ENCODE measurements at places on chromosomes 4 and X.
A peak's percentile ranks its signal among the peaks of the same experiment; 100 is the strongest.

GRCh38 chr4:185853841-185854240 lies 41.8 kb upstream of the SORBS2 start:
- no peak for DNase-seq

- no peak for DNase-seq
Measured at GRCh38 chr4:160318567-160319220, 1215.8 kb downstream of the RAPGEF2 start.

GRCh38 chrX:1181170-1181569 lies 31.3 kb downstream of the CRLF2 start:
- no peak for DNase-seq

DNA sequence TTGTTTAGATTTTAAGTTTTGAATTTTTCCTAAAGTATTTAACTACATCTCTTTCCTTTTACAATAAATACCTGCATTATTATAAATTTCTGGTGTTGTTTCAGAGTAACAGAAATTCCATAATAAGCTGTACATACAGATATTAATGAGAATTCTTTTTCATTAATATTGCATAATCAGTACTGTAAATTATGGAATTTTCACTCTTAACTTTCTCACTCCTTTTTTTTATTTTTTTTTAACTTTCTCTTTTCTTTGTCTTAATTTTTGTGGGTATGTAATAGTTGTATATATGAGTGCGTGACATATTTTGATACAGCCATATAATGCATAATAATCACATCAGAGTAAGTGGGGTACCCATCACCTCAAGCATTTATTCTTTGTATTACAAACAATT lies 110.5 kb downstream of the KLHL8 start:
- DNase-seq: no peak

- no peak for DNase-seq
Measured at GRCh38 chrX:152878976-152879755, 18.7 kb upstream of the ZNF185 start.

- no peak for DNase-seq
Measured at GRCh38 chr4:108453366-108453765, 167.0 kb upstream of the RPL34 start.

DNA sequence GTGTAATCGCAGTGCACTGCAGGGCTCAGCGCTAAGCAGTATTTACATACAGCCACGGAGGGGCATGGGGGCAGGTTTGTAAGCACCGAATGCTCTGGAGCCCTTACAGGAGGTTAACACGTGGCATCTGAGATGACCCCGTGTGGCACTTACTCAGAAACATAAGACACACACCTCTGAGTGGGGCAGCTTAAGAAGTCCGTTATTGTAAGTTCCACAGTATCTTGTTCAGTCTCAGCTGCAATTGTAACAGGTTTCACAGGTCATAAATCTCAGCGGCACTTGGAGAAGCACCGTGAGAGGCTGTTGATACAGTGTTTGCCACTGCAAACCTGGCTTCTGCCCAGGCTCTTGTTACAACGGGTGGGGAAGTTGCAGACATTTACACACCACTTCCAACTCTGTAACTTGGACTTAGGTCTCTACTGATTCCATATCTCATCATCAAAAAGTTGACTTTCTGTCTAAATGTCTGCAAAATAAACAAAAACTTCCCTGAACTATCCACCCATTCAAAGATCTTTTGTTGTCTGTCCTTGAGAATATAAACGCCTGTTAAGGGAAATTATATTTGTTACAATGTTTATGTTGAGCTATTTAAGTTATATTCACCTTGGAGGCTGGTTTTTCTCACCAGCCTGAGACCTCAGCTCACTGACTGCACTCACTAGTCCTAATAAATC lies 10.3 kb downstream of the CPLX1 start:
- DNase-seq: no peak

DNA sequence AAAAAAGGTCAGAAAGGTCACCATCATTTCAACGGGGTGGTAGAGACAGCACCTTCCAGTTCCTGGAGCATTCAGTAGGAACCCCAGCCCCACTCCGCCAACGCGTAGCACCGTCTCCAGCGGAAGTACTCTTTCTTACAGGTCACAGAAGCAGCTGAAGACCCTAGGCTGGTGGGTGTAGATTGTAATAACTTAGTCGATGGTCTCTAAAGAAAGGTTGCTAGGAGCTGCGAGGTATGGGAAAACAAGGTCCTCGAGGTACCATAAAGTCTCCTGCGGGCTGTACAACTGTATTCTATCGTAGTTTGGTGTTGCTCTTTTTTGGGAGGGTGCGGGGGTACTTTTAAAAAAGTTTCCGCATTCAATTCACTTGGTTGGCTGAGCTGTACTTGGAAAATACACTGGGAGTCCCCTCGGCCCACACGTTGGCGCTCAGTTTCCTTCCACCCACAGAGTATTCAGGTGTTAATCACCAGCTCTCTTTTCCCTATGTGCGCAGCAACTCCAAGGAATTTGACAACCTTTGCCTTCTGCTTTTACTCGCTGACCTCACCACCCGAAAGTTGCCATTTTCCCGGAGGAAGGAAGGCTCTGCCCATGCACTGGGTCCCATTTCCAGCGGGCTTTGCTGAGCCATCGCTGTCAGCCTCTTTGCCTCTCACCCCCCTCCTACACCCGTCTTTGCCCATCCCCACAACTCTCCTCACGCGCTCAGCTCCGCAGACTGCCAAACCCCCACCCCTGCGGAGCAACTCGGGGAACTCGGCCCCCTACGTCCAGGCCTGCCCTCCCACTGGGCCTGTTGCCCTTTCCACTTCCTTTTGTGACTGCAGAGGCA lies 4.8 kb upstream of the SOX3 start:
- no peak for DNase-seq

DNA sequence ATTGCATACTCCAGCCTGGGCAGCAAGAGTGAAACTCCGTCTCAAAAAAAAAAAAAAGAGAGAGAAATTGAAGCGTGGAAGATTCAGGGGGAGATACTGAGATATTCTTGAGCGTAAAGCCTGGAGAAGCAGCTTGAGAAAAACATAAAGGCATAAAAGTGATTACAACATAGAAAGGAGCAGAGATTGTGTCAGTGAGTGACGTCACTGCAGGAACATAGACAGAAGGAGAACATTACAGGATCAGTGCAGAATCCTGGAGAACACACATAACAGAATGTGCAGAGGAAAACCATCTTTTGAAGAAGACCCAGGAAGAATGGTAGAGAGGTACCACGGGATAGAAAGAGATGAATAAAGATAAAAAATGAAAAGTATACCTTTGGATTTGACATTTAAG lies 147.0 kb downstream of the APBB2 start:
- DNase-seq: no peak

DNA sequence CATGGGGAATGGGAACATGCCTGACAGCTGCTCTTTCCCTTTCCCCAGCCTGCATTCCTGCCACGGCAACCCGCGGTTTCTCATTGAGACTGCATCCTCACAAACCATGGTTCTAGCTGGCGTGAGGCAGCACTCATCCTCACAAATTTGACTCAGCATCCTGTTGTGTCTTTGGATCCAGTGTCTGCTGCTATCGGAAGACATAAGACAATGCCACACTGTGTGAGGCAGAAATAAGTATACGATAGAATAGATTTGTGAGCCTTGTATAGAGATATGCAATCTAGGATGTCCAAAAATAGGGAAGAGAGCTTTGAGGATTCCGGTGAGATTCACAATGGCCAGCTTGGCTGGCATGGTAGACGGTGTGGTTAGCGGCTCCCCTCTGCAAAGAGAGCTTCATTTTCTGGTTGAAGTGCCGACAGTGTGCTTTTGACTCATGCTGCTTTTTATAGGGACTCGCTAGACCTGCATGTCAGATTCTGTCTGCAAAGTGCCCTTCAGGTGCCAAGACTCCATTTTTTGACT lies 161.3 kb upstream of the PSAPL1 start:
- no peak for DNase-seq

DNA sequence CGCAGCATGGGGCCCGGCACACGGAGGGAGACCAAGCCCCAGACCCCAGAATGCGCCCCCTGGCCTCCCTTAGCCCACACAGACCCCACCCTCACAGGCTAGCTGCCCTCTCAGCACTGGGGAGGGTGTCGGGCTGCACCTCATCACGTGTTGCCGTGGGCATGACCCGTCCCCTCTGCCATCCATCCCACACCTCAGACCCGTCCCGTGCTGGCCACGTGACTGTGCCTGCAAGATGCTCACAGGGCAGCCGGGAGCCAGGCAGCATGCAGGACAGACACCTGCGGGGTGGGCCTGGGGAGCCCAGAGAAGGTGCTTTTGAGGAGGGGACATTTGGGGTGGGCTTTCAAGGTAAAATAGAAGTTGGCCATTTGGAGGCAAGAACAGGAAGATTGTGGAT lies 4.8 kb downstream of the MSANTD1 start:
- no peak for DNase-seq

- peak; percentile 40 for DNase-seq
Measured at GRCh38 chr4:9762823-9763475, 18.5 kb upstream of the DRD5 start.

GRCh38 chrX:17563076-17563475 lies 174.2 kb upstream of the SCML1 start:
- no peak for DNase-seq

GRCh38 chr4:110211007-110211769 lies 12.8 kb upstream of the ELOVL6 start:
- DNase-seq: no peak

DNA sequence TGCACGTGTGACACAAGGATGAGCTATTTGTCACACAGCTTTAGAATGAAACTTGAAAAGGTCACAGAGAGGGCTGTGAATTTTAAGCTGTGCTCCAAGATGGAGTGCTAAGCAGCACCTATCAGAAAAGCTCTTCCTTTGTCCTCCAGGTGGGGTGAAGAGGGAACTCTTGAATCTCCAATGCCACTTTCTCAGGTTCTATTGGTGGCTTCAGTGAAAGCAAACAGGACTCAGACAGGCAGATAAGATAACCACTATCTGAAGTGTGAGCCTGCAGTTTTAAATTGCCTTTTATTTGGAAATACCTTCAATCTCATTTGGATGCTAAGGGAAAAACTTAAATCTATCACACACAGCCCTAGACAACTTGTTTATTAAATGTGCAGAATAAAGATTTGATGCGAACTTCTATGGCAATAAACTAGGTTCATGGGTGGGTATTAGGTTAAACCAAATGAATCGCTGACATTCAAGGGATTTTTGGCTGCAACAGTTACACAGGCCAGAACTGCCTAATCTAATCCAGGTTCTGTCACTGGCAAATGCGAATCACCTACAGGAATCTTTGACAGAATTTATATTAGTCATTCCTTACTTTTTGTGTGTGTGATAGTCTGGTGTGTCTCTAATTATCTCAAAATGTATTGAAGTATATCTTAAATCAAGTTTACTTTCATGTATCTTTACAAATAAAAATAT lies 13.6 kb upstream of the PDGFRA start:
- no peak for DNase-seq

- no peak for DNase-seq
Measured at GRCh38 chr4:149347139-149347538, 468.5 kb downstream of the IQCM start.

- DNase-seq: no peak
Measured at GRCh38 chr4:115119804-115120352, 6.5 kb upstream of the NDST4 start.

DNA sequence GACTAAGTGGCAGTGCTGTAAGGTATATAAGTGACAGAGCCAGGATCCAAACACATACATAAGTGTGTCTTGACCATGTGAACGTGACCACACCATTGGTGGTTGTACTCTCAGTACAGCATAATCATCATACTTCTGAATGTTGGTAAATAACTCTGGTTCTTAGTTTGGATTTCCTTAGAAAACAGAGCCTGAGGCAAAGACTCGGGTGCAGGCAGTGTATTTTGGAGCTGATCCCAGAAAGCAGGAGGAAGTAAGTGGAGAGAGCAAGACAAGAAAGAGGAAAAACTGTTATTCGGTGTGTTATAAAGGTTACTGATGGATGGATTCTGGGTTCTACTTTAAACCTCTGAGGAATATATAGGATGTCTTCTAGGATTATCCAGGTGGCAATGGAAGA lies 127.9 kb downstream of the SLC39A8 start:
- DNase-seq: no peak

DNA sequence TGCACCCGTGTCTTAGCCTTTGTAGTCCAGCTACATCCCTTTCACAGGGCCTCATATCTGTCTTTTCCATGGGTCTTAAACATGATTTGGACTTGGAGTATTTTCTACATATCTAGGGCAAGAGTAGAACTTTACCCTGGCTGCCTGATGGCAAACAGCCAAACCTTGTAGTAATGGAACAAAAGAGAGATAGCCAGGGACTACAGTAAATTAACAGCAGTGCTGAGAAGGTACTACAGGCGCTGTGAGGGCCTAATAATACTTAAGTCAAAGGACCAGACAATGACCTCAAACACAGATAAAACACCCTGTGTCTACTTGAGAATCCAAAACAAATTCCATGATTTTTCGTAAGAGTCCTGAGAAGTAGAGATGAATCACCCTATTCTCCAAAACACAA lies 111.0 kb upstream of the WDR17 start:
- DNase-seq: no peak

DNA sequence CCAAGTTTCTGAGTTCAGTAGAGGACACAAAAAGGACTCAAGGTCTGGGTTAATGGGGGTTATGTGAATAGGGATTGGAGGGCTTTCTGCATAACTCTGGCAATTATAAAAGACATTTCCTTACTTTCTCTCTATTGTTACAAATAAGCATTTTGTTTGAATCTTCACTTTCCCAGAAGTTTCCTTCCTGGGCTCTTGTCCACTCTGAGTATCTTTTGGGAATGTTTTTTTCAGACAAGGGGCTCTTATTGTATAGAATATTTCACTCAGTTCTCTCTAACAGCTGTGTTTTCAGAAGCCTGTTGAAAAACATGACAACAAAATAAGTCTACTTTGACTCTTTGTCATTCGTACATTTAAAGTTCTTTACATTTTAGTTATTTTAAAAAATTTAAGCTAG lies 57.6 kb upstream of the MAP9 start:
- no peak for DNase-seq

DNA sequence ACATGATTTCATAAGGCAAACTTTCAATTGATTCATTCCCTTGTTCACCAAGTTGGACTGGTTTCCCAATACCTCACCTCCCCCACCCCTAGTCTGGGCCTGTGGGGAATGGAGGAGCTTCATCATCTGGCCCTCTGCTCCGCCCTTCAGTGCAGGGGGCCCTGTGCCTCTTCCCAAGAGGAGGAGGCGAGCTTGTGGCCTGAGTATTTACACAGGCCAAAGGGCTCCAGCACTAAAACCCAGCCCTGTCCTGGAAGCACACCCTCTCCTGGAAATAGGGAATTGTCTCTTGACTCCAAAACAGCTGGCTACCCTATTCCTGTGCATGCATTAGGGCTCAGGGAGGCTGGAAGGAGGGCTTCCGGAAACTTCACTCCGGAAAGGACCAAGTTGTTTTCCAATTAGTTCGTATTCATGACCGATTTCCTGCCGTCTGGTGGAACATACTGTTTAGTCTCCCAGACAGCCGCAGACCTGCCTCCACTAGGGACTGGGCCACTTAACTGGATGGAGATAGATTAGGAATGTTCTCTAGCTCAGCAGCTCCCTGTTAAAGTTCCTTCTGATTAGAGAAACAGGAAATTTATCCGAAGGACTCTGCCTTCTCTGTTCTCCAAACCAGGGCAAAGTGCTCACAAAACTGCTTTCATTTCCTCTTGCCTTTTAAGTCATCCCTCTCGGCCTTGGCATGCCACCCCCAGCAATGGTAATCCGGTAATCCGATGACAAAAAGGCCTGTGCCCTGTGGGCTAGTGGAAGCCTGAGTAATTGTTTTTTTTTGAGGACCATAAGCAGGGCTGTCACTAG lies 5.8 kb downstream of the SRPX2 start:
- no peak for DNase-seq

All from GM12878 (cell line).